ENCODE measurements at places on chromosomes 3 and 15.

- DNase-seq = no peak
Measured at GRCh38 chr3:139528924-139529323, 10.6 kb downstream of the RBP1 start.

- DNase-seq = no peak
Measured at GRCh38 chr3:135226057-135226456, 431.0 kb downstream of the EPHB1 start.

DNA sequence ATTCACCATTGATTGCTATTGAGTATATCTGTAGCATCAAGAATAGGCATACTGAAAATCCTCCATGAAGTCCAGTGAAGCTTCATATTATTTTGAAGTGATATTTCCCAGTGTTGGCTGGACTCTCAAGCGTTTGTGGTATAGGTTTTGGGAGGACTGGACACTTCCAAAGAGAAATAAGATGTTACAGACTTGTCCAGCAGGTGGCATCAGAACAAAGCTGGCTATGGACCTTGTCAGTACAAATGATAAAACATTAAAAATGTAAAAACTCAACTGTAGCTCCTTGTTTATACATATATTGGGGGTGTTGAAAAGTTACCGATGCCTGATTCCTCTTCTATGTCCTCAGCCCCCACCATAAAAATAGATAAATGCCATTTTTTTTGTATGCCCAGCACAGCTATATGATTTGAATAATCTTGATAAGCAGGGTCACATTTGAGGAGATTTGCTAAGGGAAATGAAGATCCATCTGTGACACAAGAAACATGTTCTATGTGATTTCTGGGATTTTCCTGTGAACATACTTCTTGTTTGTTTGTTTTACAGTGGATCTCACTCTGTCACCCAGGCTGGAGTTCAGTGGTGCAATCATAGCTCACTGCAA is 54.5 kb upstream of the GOLGA6B start:
- DNase-seq = no peak

- no peak for DNase-seq
Measured at GRCh38 chr15:81029414-81030300, 28.9 kb downstream of the TLNRD1 start.

DNA sequence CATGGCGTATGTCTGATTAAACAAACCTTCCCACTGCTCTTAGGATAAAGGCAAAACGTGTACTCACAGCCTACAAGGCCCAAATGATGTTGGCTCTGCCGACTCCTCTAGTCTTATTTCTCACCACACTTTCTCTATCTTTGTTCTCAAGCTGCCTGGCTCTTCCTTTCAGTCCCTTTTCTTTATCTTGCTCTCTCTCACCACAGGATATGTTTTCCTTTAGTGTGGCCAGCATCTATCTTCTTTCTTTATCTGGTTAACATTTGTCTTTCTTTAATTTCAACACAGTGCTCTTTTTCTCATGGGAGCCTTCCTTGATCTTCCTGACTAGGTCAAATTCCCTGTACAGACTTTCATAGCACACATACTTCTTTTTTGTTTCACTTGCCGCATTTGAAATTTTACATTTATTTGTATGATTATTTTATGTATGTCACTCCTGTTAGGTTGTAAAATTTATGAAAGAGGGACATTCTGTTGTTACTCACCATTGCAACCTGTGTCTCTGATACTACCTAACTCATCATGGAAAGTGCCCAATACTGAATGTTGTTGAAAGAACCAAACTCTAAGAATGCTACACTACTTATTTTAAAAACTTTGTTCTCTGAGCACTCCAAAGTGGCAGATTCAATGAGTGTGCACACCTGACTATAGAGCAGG is 328.9 kb upstream of the CBLB start:
- DNase-seq = no peak

GRCh38 chr15:49864251-49864650 is 243.4 kb downstream of the DTWD1 start:
- no peak for DNase-seq

DNA sequence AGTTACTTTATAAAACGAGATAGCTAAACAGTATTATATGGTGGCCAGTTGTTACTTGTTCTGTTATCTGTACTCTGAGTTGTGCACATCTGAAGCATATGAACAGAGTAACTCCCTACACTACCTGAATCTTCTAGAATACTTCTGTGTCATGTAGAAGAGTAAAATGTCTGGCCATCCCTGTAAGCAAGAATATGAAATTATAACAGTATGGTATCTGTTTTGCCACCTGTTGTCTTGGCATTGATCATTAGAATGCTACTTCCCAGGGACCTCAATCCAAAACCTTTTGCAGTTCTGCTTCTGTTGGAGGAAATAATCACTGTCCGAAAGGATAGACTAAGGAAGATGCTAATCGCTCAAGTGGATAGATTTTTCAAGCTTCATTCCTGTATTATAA is 1.9 kb downstream of the TEX9 start:
- DNase-seq = no peak

GRCh38 chr3:141241616-141242376 is 10.2 kb downstream of the PXYLP1 start:
- DNase-seq = no peak

- no peak for DNase-seq
Measured at GRCh38 chr15:72086920-72087648, 30.9 kb downstream of the MYO9A start.

DNA sequence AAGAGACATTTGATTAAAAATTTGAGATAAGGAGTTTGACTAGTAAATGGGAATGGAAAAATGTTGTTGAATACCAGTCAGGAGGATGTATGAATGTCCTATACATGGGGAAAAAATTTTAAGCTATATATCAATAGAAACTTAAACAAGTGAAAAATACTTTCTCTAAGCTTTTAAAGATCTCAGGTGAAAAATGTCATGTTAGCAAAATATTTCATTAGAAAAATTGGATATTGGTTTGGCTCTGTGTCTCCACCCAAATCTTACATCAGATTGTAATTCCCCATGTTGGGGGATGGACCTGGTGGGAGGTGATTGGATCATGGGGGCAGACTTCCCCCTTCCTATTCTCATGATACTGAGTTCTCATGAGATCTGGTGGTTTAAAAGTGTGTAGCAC is 279.6 kb upstream of the CADM2 start:
- no peak for DNase-seq

GRCh38 chr3:123027292-123028232 is at the start of gene SEMA5B:
SEMA5B (minus strand) TSS chr3:123027763; CDS start chr3:122961263, 66,500 bp downstream.
- DNase-seq = no peak

- DNase-seq = no peak
Measured at GRCh38 chr3:136856665-136857064, 5.3 kb upstream of the NCK1 start.

DNA sequence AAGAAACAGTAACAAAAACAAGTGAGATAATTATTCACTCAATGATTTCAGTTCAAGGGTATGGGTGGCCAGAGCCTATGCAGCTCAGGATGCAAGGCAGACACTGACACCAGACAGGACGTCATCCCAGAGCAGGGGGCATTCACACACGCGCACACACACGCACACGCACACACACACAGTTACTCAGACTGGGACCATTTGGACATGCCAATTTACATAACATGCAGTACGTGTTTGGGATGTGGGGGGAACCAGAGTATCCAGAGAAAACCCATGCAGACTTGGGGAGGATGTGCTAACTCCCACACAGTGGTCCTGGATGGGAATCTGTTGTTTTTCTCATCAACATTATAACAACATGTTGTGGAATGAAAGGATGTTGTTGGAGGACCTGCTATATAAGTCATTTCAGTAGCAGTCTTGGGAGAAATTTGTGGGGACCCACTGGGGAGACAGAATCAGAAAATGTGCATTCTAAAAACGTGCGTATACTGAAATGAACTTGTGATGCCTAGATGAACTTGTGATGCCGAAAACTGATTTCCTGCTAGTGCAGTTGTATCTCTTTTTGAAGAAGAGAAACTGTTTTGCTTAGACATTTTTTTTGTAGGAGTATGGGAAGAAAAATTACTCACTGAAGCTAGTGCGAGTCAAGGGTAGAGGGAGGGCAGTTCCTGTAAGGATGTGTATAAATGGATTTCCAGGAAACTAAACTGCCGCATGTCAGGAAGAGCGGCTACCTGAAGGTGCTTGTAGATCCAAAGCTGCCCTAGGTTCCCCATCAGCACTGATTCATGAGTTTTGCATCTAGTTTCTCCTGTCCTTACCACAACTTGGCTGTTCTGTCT is 25.2 kb downstream of the CD200 start:
- DNase-seq = peak; percentile 27

DNA sequence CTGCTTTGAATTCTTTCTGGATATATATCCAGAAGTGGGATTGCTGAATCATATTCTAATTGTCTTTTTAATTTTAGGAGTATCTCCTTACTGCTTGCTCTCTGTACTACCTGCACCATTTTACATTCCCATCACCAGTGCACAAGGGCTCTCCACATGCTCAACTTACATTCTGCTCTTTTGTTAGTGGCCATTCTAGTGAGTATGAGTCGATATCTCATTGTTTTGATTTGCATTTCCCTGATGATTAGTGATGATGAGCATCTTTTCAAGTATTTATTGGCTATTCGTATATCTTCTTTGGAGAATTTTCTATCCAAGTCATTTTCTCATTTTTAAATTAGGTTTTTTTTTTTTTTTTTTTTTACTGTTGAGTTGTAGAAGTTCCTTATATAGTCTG is 29.5 kb downstream of the PFN2 start:
- no peak for DNase-seq

- DNase-seq = no peak
Measured at GRCh38 chr3:1583044-1583443, 490.2 kb downstream of the CNTN6 start.

DNA sequence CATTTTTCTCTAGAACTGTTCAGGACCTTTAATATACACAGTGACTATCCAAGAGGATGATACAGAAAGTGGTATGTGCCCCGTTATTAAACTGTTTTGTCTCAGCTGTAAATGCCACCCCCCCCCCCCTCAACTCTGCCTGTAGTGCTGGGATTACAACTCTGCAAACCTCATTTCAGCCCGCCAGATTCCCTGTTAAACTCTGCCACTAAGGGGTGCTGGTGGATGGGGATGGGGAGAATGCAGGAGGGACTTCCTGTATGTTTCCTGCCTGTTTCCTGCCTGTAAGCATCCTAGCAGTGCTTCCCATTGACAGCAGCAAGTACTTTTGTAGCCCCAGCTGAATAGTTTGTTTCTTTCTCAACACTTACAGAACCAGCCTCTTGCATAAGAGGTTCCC is 301.7 kb upstream of the RORA start:
- DNase-seq = no peak

GRCh38 chr3:43181202-43181821 is 75.4 kb upstream of the POMGNT2 start:
- peak; percentile 27 for DNase-seq

DNA sequence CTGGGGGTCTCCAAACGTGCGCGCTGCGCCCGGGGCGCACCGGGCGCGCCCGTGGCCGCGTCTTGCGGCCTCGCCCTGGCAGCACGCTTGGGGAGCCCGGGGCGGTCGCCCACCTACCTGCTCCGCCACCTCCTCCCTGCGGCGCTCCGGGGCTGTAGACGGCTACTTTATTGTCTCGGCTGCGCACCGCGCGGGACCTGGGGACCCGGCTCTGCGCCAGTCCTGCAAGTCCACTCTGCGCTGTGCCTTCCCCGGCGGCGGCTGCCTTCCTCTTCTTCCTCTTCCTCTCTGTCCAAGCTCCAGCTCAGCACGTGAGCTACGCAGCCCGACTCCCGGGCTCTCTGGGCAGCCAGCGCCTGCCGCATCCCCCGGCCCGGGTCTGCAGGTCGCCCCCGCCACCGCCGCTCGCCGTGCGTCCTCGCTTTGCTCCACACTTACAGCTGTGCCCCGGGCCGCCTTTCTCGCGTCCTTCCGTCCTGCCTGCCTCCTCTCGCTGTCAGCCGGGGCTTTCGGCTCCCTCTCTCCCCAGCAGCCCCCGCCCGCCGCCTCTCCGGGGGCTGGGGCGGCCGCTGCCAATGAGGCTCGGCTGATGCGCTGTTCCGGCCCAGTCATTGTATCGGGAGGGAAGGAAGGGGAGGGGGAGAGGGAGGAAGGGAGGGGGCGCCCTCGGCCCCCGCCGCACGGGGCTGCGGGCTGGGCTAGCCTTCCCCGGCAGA is 156.4 kb upstream of the FRMD4B start:
- DNase-seq = no peak

DNA sequence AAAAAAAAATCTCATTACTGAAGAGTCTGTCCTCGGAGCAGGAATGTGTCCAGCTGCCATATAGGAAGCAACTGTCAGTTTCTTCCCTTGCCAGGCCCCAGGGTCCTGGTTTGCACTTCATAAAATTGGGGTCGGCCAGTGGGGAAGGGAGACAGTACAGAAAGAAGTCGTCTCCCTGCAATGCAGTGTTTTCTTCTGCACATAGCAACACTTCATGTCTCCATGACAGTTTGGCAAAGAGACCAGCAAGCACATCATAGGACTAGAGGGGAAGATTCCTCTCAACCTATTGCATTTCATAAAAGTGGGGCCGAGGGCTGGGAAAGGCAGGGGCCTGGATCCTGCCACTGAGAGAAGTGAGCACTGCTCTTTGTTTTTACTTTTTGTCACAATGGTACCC is 138.2 kb upstream of the HACD2 start:
- no peak for DNase-seq

GRCh38 chr15:40999190-40999589 is 45.9 kb downstream of the CHAC1 start:
- DNase-seq = no peak

DNA sequence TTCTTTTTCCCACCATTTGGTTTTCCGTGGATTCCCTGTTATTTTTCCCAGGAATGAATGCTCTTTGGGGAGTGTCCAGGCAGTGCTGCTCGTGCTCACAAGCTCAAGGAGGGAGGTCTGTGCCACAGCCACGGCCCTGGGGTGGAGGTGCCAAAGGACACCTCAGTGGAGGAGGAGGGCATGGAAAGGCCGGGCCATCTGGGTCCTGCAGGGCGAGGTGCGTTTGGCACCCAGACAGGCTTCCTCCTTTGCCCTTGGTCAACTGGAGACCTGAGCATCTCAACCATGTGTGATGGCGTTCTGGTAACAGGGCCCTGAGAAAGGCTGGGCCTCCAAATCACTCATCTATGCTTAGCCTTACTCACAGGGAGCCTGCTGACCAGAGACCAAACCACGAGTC is 25.4 kb downstream of the KY start:
- no peak for DNase-seq

DNA sequence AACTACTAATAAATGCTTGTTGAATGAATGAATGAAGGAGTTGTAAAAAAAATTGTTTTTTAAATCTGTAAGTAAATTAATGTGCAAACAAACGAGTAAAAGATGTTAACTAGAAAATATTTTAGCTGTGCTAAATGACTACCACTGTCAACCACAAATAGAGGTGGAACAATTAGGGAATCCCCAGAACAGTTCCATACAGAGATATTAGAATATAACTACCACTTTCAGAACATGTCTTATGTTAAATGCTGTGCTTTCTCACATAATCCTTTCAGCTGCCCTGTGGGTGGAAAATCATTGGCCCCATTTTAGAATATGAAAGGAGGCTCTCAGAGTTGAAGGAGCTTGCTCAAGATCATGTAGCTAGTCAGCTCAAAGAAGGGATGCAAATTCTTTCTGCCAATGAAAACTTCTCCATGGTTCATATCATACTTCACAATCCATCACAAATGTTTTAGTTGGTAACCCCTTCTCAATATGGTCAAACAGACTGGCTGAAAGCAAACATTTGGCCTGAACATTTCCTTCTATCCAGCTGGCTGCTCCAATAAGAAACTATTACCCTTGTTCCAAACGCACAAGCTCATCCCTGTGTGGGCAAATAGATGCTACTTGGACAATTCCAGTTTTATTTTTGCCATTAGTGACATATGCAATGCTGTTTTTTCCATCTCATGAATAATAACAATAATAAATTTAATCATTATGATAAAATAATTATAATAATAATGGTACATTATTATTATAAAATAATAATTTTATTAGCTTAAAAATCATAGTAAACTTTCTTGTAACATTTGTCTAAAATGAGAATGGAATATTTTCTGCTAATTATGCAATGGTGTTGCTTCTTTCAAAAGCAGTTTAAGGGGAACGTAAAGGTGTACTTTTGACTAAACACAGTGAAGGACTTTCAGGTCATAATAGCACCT is 290.4 kb upstream of the STT3B start:
- DNase-seq = no peak
